HS-27A (cell line): ENCODE measurements at places on chromosomes 3 and 15.
A peak's percentile ranks its signal among the peaks of the same experiment; 100 is the strongest.

DNA sequence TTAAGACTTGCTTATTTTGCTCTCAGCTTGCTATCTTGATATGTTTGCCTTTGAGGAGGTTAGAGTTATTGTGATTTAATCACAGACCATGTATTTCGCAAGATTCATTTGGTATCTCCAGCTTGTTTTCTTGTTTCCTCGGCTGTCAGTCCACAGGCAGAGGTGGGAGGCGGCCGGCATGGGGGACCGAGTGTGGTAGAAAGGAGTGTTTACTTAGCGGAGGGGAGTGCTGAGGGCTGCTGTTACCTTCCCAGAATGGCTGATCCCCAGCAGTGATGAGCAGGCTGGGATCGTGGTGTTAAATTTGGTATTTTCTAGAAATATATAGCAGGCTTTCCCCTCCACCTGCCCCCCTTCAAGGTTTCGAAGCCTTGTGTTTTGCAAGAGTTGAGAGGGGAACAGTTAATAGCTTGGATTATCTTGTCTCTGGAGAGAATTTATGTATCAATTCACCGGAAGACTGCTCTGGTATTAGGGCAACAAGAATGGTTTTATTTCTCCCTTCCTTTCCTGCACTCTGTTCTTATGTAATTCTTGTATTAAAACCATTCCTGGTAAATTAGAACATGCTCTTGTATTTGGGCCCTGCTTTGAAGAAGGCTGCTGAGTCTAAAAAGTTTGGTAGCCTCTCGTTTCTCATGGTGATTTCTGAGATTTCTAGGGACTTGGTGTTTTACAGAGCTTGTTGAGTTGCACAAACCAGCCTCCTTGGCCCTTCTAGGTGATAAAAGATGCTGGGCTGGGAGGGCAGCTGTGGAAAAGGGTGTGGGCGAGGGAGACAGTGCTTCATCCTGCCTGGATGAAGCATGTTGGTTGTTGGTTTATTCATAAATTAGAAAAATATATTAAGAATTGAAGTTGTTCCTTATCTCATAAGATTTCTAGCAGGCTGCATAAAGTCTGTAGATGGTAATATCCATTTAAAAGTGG lies 151.4 kb downstream of the IGF1R start:
- DNase-seq: no peak

- no peak for DNase-seq
Observed at GRCh38 chr15:90306560-90306959, 41.1 kb downstream of the NGRN start.

GRCh38 chr15:83449937-83450506 lies 2.9 kb downstream of the SH3GL3 start:
- no peak for DNase-seq

DNA sequence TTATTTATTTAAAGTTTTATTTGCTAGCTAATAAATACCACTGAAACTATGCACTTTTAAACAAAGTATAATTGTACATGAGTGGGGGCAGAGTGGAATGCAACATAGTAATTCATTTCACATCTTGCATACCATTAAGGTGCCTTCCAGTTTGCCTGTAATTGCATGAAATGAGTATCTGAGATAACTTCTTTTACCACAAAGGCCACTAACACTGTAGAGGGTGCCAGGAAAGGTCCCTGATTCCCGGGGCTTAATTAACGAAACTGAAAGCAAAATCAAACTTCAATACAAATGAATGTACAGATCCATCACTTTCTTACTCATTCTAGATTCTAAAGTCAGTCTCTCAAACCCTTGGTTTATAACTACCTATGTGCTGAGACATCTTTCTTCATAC lies 2.1 kb downstream of the CD47 start:
- no peak for DNase-seq

DNA sequence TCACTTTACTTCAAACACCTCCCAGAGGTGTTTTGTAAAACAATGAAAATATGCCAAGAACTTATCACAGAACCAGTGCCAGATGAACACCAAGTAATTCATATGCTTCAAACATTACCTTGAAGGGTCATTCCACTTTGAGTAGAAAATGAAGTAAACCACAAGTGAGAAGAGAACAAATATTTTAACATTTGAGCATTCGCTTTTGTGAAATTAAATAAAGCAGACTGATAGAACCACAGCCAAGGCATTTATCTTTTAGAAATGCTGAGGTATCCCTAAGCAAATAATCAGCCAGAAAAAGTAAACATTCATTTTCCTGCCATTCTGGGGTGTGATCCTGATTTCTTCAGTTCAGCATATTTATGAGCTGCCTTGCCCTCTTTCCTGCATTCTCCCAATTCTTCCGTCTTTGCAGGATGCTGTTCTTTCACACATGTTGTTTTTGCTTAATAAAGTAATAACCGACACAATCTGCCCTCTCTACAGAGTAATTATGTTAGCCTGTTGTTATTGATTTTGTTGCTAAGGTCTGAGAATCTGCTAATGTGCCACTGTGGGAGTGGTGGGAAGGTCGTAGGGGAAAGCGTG lies 235.6 kb upstream of the TGFBR2 start:
- DNase-seq: peak; percentile 46

DNA sequence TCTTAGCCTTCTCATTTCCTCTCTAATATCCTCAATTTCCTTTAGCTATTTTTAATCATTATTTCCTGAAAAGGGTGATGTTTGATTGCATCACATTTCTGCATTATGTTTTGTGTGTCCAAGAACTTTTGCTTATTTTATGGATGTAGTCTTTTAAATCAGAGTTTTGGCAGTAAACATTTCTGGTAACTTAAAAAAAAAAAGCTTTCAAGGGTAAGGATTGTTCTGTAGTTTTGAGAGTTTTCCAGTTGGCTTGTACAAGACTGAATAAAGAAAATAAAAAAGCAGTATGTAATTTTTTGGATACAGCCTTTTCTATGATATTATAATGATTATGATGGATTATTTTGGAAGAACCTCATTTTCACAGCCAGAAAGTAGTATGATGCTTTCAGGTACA lies 99.4 kb downstream of the DHX36 start:
- DNase-seq: no peak

DNA sequence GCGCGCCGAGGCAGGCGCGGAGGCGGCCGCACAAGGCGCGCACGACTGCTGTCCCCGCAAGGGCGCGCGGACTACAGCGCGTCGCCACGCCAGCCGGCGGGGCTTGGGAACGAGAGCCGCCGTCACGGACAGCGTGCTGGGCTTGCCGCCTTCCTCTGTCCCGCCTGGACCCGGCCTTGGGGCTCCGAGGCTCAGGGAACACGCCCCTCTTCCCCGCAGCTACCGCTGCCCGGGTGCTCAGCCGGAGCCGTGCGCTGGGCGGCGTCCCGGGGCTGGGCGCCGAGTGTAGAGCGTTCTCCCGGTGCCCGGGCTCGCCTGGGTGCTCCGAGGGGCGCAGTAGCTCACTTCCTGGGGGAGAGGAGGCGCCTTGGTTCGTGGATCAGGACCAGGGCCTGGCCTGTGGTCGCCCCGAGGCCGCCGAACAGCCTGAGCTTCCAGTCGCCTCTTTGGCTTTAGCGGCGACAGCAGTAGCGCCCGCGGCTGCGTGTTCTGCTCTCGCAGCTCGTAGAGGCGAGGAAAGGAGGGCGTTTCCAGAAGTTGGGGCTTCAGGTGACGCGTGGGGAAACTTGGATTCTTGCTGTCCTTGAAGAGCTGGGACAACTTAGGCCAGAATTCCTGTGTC lies 226.7 kb upstream of the C2CD4B start:
- DNase-seq: peak; percentile 51

DNA sequence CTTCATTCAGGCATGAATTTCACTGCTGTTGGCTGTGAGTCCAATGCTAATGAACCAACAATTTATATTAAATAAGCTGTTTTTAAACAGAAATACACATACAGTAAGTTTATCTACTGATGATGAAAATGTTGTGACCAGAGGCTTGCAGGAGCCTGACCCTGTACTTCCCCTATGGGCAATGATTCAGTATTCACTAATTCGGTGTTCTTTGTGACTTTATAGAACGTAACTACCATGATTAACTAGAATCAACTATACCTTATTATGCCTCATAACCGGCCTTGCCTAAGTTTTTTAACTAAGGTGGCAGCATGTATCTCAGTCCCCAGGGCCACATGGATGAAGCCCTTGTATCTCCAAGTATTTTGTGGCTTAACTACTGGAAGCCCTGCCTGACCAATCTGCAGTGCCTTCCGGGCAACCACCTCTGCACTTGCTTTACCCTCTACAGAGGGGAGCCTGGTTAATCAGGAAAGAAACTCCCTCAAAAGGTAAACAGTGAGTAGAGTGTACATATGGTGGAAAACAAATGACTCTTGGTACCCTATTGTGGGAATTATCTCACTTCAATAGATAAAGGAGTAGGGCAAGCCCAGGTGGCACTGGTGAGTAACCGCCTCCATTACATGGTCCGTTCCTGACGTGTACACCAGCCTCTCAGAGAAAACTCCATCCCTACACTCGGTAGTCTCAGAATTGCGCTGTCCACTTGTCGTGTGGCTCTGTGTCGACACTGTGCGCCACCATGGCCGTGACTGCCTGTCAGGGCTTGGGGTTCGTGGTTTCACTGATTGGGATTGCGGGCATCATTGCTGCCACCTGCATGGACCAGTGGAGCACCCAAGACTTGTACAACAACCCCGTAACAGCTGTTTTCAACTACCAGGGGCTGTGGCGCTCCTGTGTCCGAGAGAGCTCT lies 11.6 kb upstream of the CLDN18 start:
- no peak for DNase-seq
